Vagina (tissue), 2 donors: ENCODE measurements at places on chromosomes 7 and 10.

GRCh38 chr10:34739915-34740314, 75.2 kb downstream of the PARD3 start:
- DNase-seq = peak; percentile 91

GRCh38 chr7:11373546-11374142, 400.0 kb downstream of the PHF14 start:
- no peak for DNase-seq

DNA sequence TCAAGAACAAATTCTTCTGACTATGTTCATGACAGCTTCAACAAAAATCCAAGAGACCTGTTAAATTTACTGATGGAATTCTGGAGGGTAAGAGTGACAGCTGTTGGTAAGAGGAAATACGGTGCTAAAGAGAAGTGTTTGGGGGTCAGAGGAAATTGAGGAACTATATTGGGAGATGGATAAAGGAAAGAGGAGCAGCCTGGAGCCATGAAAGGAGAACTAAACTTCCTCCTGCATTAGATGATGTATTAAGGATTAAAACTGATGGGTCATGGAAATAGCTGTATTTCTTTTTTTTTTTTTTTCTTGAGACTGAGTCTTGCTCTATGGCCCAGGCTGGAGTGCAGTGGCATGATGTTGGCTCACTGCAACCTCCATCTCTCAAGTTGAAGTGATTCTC, 95.3 kb downstream of the HERPUD2 start:
- no peak for DNase-seq

DNA sequence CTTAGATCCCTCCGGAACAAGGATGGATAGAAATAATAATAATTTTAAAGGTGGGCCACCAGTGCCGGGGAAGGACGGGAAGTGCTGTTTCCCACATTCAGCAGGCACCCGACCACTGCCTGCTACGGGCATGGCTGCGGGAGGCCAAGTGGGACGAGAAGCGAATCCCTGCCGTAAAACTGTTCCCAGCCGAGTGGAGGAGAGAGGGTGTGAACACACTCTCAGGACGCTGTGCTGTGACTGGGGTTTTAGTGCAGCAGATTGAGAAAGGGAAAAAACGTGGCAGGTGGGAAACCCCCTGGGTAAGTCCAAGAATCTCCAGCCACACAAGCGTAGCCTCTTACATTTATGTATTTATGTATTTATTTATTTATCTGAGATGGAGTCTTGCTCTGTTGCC, 158.8 kb downstream of the DNAJB6 start:
- DNase-seq = no peak

DNA sequence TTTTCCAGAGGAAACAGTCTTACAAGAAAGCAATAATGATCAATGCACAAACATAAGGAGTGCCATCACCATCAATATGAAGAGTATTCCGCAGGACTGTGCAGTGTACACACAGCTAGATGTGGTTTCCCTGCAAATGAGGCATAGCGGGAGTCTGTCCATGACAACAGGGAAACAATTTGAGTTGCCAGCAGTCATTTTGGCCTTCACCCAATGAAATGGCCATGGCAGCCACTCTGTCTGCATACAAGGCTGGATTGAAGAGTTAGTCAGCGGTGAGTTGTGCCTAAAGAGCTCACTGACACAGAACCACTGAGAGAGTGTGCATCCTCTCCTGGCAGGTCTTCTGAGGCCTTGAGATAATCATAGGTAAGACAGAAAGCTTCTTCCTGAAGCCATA, 303.3 kb downstream of the IPMK start:
- DNase-seq = no peak

DNA sequence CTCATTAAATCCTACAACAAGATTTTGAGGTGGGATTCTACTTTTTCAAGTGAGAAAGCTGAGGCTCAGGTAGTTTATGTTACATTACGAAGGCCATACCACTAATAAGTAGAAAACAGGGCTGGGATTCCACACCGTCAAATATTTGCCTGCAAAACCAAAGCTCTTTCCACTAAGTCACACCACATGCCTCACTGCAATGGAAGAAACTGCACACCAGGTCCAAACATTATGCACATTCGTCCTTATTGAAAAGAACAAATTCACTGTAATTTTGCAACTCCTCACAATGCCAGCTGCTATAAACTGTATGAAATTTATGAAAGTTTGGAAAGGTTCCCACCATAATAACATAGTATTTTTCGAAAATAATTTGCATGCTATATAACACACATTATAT, 66.5 kb downstream of the DGKB start:
- no peak for DNase-seq

DNA sequence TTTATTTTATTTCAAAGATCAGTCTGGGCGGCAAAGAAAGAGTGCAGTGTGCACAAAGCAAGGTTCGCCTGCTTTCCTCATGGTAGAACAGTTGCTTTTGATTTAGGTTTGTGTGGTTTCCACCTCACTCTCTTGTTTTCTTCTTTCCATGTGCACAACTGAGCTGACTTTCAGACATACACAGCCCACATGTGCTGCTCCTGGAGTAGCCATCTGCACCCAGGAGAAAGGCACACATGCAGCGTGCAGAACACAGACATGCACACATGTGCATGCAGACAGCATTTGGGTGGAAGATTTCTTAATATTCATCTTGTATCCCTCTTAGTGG, 302.1 kb downstream of the FZD1 start:
- DNase-seq = no peak

DNA sequence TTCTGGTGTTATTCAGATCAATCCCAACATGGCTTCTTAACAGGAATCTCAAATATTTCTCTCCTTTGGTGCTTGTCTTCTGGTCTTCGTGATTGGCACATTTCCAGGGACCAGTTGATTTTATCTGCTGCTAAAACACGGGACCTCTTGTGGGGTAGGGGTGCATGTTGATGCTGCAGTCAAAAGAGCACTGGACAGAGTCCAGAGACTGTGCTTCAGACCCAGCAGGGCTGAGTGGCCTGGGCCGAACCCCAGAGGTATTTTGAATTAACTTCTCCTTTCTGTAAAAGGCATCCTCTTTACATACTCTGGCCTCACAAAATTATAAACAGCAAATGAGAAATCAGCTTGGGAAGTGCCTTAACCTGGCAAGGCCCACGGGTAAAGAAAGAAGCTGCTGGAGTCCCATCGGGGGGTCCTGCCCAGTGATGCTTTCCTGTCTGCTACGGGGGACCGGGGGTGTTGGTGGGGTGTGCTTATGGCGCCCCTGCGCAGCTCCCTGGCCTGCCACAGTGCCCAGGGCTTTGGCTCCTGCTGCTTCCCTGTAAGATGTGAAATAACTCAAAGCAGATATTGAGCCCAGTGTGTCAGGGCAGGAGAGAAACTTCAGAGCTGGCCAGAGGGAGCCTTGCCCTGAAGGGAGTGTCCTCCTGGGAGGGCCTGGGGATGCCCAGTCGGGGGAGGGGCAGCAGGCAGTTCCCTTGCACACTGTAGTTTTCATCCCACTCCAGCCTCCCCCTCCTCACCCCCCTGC, 230.5 kb downstream of the TCF7L2 start:
- DNase-seq = no peak

DNA sequence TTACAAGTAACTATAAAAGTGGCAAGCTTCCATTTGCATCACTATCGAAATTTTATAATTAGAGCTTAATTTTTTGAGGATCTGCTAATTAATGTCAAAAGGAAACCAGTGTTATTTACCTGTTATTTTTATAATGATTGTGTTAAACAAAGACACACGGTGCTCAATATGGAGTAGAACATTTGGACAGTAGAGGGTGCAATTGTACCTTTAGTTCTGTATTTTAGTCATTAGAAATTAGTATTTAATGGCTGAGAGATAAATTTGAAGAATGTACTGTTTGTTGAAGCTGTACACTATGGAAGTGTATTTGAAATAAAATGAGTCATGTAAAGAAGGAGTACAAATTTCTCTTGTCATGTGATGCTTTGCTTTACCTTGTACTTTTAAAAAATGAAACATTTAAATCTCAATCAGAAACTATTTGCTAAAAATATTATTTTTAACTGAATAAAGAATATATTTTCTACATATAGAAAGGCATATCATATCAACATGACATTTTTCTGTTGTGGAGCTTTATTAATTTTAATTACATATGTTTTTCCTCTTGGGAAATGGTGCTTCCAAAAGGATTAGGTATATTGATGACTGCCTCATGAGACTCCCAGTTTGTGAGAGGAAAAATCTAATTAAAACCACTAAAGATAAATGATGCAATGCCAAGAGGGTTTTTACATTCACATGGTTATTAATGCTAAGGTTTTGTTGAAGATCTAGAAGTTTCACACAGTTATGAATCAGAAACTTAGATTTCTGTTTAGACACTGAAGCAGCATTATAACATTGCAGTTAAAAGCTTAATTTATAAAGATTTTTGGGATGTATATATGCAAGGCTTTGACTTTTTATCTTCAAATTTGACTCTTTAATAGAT, 10.4 kb upstream of the PRKG1 start:
- no peak for DNase-seq
